ENCODE measurements at places on chromosomes 7 and 10. TPM values are rescaled to one million over a fixed set of nuclear protein-coding genes. Genes with fewer than 3 reads are reported as not detected.

The FAM25C gene
- not detected for polyA plus RNA-seq

The VGF gene
- 10.7 TPM for polyA plus RNA-seq

The LIPF gene
- not detected for polyA plus RNA-seq

The SNX10 gene
- polyA plus RNA-seq: 276 TPM

The TMEM184A gene
- polyA plus RNA-seq: not detected

The SGCE gene
- polyA plus RNA-seq: 101 TPM

The GFRA1 gene
- 12.0 TPM for polyA plus RNA-seq

The MNX1 gene
- not detected for polyA plus RNA-seq

Measured in Purkinje cell (primary cell).